ENCODE measurements at places on chromosomes 4 and X. TPM values are rescaled to one million over a fixed set of nuclear protein-coding genes. Genes with fewer than 3 reads are reported as not detected.

Gene YY2
- 2.0 TPM for total RNA-seq

DNA sequence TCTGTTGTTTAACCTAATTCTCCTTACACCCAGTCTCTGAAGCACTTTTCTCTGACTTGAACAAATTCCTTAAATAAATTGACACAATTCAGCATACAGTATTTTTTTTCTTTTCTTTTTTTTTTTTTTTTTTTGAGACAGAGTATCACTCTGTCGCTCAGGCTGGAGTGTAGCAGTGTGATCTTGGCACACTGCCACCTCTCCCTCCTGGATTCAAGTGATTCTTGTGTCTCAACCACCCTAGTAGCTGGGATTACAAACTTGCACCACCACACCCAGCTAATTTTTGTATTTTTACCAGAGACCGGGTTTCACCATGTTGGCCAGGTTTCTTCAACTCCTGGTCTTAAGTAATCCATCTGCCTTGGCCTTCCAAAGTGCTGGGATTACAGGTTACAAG lies 1498.1 kb upstream of the PCDH10 start:
- DNase-seq: no peak

Gene ADH1B
- not detected for total RNA-seq

- no peak for DNase-seq
Measured at GRCh38 chr4:183200453-183200852, 101.4 kb downstream of the WWC2 start.

Measured in CD8-positive, alpha-beta memory T cell (primary cell).